ENCODE measurements at places on chromosomes 2 and 18. TPM values are rescaled to one million over a fixed set of nuclear protein-coding genes. Genes with fewer than 3 reads are reported as not detected.

SMYD5 gene
- 15.0 TPM for total RNA-seq

IL36A gene
- total RNA-seq = 2.0 TPM

SRD5A2 gene
- total RNA-seq = not detected

- no peak for DNase-seq
Measured at GRCh38 chr18:35136885-35137284, 95.7 kb downstream of the MAPRE2 start.

GRCh38 chr2:74440378-74441169, 1.2 kb downstream of the RTKN start:
- DNase-seq = peak; percentile 80
